ENCODE measurements at places on chromosomes 3 and 15.
A peak's percentile ranks its signal among the peaks of the same experiment; 100 is the strongest.

GRCh38 chr15:83816124-83816883, 162.4 kb downstream of the ADAMTSL3 start:
- DNase-seq = no peak

- no peak for DNase-seq
Measured at GRCh38 chr3:175526609-175527280, 667.6 kb downstream of the NAALADL2 start.

GRCh38 chr3:81217101-81217500, 544.3 kb downstream of the GBE1 start:
- DNase-seq = no peak

GRCh38 chr3:160090653-160091052, 102.0 kb downstream of the IL12A start:
- DNase-seq = no peak

GRCh38 chr3:114698146-114699105, 404.6 kb downstream of the TIGIT start:
- DNase-seq = no peak

DNA sequence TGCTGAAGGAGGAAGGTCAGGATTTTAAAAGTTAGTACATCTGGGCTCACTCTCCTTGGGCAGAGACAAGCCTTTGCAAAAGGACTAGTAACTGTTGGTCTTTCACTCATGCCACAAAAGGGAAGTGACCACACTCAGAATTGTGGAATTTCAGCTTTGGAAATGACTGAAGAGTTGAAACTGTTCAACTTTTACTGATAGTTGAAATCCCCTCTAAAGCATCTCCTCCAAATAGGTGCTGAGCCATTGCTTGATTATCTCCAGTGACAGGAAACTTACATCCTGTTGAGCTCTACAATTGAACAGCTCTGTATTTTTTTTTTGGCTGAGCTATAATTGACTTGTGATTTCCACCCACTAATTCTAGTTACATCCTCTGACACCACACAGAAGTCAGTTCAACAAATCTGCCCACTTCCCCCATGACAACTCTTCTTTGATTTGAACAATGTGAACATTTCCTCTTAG, 254.8 kb upstream of the TPRG1 start:
- no peak for DNase-seq

- DNase-seq = no peak
Measured at GRCh38 chr3:158420654-158421396, 150.2 kb upstream of the MLF1 start.

GRCh38 chr3:111538681-111539083, 3.3 kb upstream of the CD96 start:
- no peak for DNase-seq

- DNase-seq = no peak
Measured at GRCh38 chr3:40951636-40952035, 247.7 kb upstream of the CTNNB1 start.

DNA sequence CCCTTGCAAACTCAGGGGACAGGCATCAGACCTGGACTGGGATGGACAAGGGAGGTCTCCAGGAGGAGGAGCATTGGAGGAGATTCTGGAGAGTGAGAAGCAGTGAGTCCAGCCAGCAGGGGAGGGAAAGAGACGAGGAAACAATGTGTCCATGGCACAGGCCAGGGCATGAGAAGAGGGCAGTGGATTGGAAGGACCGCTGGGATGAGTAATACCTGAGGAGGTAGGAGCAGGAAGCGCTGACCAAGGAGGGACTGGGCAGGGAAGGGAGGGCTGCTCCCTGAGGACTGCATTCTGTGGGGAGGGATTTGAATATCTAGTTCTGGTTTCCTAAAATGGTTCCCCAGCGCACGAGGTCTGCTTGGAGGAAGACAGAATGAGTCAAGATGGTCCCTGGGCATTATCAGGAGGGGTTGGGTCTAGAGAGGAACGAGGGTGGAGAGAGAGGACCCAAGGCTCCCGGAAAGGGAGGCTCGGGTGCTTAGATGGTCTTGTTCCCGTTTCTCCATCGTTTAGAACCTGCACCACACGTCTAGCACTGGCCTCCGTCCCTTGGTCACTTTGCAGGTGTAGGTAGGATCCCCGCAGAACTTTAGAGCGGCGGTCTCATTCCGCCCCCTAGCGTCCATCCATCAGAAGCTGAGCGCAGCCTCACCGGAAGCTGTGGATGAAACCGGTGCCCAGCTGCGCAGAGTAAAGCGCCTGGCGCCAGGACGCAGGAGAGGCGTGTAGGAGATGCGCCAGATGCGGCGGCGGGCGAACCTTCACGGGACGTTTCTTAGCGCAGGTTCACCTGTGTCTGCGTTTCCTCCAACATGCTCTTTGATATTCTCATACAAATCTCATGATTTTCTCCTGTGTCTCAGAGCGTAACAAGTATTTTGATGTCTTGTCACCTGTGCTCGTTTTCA, 190.7 kb upstream of the NDN start:
- peak; percentile 77 for DNase-seq

DNA sequence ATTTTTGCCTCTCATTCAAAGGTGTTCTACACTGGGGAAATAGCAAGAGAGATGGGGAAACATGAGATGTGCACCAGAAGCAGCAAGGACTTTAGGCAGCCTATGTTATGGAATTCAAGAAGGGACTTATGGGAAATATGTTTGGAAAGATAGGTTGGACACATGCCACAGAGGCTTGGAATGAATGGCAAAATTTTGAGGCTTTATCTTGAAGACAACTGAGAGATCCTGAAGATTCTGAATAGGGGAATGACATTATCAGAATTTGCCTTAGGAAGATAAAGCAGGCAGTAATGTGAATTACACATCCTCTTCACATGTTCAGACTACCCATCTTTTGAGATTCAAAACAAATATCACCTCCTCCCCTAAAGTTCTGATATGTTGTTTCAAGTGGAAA, 10.0 kb upstream of the MECOM start:
- no peak for DNase-seq

GRCh38 chr3:6716420-6716819, 144.5 kb upstream of the GRM7 start:
- no peak for DNase-seq

DNA sequence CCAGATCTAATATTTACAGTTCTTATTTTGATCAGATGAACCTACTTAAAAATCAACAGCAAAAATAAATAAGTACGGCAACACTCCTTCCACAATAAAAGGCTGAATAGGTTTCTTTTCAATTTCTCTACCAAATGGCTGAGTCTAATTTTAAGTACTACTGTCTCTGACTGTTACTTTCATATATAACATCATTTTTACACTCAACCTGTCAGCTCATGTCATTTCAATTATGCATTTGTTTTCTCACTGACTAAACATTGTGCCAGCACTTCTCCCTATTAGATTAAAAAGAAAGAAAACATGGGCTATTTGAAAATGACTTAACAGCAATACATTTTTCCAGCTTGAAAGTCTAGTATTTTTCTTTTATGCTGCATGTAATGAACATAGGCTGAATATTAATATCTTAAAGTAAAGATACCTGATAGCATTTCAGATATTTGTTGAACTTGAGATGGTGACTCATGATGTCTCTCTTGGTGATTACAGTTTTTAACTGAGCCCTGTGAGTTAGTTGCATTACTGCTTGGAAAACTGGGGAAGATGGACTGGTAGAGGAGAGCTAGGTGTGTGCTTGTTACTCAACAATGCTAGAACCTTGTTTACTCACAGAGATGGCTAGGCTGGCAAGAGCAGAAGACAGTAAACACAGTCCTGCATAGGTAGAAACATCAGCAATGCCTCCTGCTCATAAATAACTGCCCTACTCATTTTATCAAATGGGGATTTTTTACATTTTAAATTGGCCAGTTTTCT, 73.9 kb downstream of the PEX5L start:
- no peak for DNase-seq

DNA sequence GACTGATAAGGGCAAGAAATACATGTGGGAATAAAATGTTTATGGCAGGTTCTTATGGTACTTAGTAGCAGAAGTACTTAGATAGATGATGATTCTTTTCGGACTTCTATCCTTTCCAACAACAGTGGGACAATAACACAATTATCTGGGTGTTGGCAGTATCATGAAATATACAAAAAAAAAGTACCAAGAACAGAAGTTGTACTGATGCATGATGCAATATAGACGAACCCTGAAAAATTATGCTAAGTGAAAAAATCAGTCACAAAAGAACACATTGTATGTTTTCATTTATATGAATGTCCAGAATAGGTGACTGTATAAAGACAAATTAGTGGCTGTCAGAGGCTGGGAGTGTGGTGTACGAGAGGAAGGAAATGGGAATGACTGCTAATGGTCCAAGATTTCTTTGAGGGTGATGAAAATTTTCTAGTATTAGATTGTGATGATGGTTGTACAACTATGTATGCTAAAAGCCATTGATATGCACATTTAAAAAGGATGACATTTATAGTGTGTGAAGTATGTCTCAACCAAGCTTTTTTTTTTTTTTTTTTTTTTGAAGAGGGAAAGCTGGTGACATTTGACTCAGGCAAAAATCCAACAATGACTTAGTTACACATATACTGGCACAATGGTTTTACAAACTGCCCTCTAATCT, 20.0 kb downstream of the PDE12 start:
- no peak for DNase-seq

GRCh38 chr3:87052499-87053260, 61.7 kb upstream of the VGLL3 start:
- DNase-seq = no peak

DNA sequence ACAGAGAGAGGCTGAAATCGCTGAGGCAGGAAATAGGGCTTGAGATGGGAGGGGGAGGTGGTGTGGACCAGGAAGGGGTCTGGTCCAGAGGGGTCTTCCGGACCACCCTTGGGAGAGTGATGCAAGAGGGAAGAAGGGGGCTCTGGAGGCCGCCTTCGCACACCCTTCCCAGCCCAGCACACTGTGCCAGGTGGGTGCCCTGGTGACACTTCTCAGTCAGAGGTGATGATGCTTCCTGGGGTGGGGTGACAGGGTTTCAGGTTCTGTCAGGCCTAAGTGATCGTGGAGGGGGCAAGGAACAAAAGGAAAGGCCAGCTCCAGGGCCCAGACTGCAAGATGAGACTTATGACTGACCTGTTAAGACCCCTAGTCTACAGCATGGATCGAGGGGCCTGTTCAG, 12.7 kb downstream of the SEMA3G start:
- no peak for DNase-seq

DNA sequence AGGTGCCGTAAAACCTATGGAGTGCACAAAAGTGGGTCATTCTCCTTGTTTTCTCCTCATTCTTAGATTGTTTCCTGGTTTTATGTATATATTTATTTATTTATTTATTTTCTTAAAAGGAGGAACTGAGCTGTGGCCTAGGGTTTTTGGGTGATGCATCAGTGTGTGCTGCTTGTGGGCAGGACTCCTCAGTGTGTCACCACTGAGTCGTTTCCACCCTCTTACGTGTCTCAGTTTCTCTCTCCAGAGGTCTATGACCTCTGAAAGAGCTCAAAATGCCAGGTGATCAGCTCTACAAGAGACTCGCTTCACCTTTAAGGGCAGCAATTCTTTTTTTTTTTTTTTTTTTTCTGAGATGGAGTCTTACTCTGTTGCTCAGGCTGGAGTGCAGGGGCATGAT, 72.9 kb downstream of the CD200 start:
- no peak for DNase-seq

DNA sequence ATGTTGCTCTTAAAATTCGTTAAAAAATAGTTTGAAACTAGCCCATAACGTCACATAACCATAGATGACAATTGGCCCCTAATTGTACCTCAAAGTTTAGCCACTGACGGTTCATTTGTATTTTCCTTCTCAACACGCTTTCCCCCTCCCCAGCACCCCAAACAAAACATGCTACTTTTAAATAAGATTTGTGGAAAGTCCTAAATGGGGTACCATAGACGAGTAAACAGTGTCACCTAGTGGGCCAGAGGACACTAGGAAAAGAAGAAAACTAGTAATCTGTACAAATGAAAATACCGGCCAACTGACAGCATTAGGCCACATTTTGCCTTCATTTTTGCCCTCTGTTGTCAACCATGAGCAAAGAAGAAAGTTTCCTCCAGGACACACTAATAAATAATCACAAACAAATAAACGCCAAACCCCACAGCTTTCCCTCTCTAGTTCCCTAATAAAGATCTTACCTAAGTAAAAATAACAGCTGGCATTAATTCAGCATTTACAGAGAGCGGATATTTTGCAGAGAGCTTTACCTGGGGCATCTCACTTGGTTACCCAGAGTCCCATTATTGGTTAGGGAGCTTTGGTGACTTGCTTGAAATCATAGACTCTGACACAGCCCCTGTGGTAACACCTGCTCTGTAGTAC, 175.1 kb upstream of the ATP11B start:
- no peak for DNase-seq

GRCh38 chr3:55330355-55330754, 156.8 kb downstream of the WNT5A start:
- DNase-seq = no peak

GRCh38 chr3:188706599-188706998, 465.2 kb upstream of the TPRG1 start:
- no peak for DNase-seq

GRCh38 chr3:4666071-4666470, 172.9 kb downstream of the ITPR1 start:
- DNase-seq = no peak

DNA sequence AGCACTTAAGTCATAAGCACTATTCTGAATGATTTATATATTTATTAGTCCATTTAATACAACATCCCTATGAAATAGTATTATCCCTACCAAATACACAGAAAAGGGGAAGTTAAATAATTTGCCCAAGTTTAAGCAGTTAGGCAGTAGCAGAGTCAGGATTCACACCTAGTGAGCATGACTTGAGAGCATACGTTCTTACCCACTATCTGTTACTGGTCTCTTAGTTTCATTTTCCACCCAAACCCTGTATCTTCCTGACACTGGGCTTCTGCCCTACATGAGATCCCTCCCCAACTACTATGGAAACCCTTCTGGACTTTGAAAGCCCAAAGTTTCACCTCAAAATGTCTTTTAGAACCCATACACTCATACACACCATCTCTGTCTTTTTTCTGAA, 4.4 kb upstream of the ATOSA start:
- no peak for DNase-seq

- DNase-seq = no peak
Measured at GRCh38 chr15:66842710-66843441, 140.8 kb downstream of the SMAD6 start.

GRCh38 chr3:98114264-98114663, 16.3 kb upstream of the OR5H1 start:
- DNase-seq = no peak

DNA sequence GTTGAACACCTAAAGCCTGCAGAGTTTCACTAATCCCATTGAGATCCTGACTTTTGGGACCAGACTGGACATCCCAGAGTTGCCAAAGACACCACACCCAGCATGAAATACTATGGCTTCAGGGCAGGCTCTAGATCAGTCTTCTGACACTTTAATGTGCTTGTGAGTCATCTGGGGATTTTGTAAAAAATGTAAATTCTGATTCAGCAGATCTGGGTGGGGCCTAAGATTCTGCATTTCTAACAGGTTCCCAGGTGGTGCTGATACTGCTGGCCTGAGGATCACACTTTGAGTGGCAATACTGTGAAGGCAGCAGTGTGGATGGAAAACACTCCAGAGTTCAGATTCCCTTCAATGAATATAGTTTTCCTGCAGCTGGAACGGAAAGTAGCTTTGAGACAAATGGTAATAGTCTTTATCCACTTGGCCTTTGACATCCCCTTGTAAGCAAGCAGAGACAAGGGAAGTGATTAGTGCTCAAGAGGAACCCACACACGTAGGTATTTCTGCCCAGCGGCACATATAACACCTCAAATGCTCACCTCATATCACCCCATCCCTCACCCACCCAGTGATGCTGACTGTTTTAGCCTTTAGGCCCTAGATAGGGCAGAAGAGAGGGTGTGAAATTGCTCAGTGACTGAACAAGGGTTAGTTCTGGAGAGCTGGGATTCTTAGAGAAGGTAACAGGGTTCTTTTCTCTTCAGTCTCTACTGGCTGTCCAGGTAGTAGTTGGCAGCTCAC, 51.5 kb upstream of the GSK3B start:
- no peak for DNase-seq

GRCh38 chr3:105367063-105367405, 325 bp downstream of the ALCAM start:
- DNase-seq = peak; percentile 66
